Kidney tubule cell (primary cell): ENCODE measurements at places on chromosomes 12 and 14.

GRCh38 chr14:46819117-46819516 lies 167.5 kb upstream of the RPL10L start:
- no peak for DNase-seq

- DNase-seq, result no peak
Measured at GRCh38 chr12:1920436-1920835, 2.0 kb upstream of the CACNA2D4 start.

DNA sequence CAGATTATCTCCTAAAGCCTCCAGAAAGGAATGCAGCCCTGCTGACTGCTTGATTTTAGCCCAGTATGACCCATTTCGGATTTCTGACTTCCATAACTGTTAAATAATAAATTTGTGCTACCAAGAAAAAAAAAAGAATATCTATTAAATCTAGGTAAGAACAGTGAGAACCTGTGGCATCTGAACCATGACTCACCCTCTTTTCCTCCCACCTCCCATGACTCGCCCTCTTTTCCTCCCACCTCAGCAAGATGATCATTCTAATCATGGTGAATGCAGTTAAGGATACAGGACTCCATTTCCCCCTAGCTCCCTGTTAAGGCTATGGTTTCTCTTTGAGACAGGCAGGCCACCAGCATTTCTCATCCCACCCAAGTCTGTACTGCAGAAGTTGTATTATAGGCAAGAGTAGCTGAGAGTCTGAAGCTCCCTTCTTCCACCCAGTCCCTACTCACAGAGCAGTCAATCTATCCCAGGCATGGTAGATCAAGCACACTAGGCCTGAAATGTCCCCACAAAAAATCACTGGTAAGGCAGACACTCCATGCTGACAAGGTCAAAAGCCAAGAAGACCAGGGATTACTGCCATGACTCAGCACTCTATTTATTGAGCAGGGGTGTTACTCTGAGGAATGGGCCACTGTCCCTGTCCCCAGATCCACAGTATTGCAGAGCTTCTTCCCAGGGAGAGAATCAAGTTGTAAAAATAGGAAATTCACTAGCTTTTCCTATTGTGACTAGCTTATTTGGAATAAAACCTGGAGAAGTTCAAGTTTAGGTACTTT lies 188.9 kb downstream of the ADAMTS20 start:
- peak; percentile 66 for DNase-seq

DNA sequence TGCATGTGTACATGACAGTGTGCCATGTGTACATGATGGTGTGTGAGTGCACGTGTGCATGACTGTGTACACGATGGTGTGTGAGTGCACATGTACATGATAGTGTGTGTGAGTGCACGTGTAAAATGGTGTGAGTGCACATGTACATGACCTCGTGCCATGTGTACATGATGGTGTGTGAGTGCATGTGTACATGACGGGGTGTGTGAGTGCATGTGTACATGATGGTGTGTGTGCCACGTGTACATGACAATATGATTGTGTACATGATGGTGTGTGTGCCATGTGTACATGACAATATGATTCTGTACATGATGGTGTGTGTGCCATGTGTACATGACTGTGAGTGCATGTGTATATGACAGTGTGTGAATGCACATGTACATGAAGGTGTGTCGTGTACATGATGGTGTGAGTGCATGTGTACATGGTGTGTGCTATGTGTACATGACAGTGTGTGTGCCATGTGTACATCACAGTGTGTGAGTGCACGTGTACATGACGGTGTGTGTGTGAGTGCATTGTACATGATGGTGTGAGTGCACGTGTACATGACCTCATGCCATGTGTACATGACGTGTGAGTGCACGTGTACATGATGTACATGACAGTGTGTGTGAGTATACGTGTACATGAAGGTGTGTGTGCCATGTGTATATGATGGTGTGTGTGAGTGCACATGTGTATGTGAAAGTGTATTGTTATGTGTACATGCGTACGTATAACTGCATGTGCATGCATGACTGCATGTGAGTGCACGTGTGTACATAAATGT lies 46.3 kb downstream of the FBRSL1 start:
- no peak for DNase-seq

DNA sequence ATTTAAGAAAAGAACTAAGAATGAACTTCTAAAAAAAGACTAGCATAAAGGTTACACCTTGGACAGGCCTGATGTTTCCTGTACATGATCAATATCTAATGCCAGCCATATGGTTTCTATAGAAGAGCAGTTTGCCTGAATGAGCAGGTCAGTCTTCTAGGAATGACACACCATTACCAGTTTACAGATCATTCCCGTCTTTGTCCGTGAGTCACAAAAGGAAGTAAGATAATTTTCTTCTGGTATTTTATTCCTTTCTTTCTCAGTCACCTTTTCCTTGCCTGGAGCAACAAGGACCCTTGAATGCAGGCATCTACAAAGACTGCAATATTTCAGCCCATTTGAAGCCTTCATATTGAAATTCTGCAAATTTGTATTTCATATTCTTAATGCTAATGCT lies 44.6 kb upstream of the CNTN1 start:
- DNase-seq, result peak; percentile 36

DNA sequence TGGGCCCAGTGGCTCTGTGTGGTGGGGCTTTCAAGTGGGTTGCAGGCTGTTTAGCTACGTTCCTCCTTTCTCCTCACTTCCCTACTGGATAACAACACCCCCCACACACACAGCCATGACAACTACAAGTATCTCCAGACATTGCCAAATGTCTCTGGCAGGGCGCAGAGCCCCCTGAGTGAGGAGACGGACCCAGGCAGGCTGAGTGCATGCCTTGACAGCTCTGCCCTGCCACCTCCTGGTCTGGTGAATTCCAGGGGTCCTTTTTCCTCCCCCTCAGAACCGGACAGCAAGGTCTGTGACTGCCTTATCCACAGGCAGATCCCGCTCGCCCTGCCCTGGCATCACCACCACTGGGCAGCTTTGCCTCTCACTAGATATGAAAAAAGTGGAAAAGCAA lies 276.5 kb downstream of the TMEM132C start:
- no peak for DNase-seq

GRCh38 chr14:103031566-103031911 lies 25.8 kb downstream of the CDC42BPB start:
- DNase-seq, result no peak

DNA sequence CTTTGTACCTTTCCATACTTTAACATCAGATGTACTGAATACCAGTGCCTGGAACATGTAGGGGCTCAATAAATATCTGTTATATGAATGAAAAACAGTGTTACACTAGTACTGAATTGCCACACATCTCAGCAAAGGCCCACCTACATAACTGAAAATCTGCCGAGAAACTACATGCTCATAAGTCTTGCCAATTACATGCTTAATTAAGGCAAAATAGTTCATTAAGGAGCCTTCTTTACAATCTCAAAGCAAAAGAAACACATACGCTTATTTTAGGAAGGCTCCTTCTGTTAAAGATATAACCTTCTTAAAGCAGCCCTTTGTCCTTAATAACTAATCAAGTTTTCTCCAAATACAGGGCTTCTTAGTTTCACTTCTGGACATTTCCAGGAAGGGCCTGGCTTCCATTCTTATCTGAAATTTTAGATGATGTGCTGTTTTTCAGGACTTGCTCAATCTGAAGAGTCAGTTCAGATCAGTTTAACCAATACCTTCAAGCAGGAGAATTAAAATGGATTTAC lies 11.5 kb downstream of the LIMA1 start:
- peak; percentile 21 for DNase-seq

DNA sequence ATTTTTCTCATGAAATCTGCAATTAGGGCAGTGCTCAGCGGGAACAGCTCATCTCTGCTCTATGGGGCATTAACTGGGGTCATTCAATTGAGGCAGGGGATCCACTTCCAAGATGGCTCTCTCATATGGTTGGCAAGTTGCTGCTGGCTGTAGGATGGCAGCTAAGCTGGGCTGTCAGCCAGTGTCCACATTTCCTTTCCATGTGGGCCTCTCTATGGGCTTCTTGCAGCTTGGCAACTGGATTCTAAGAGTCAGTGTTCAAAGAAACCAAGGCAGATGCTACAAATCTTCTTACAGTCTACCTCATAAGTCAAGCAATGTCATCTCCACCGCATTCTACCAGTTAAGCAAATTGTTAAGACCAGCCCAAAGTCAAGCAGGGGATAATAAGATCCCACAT lies 50.3 kb upstream of the TMCC3 start:
- DNase-seq, result no peak

- DNase-seq, result no peak
Measured at GRCh38 chr12:94603434-94604365, 46.7 kb downstream of the TMCC3 start.

DNA sequence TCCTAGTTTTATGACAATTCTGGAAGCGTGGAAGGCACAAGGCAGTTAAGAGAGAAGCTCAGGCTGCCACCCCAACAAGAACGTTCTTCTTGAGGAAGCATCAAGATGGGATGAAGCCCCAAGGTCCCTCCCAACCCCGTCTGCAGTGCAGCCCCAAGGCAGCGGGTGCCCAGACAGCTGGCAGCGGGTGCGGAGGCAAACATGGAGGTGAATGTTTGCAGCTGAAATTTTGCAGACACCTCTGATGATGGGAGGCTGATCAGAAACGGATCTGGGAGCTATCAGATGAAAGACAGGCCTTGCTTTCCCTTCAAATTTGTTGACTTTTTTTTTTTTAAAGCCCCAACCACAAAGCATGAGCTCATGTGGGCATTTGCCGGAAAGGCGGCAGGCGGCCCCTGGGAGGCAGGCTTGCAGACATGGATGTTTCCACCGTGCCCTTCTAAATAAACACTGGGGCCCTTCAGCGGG lies 230.7 kb upstream of the RTL1 start:
- DNase-seq, result no peak

- no peak for DNase-seq
Measured at GRCh38 chr12:91307957-91308670, 125.5 kb upstream of the DCN start.

DNA sequence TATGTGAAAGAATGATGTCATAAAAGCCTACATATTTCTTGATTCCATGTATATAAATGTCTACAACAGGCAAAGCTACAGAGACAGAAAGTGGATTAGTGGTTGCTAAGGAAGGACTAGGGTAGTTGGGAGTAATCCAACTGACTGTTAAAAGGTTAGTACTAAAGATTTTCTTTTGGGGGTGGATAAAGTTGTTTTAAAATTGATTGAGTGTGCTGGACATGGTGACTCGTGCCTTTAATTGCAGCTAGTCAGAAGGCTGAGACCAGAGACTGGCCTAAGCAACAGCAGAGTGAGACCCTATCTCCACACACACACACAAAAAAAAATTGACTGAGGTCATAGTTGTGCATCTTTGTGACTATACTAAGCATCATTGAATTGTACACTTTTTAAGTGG lies 234.3 kb downstream of the C12orf50 start:
- no peak for DNase-seq

DNA sequence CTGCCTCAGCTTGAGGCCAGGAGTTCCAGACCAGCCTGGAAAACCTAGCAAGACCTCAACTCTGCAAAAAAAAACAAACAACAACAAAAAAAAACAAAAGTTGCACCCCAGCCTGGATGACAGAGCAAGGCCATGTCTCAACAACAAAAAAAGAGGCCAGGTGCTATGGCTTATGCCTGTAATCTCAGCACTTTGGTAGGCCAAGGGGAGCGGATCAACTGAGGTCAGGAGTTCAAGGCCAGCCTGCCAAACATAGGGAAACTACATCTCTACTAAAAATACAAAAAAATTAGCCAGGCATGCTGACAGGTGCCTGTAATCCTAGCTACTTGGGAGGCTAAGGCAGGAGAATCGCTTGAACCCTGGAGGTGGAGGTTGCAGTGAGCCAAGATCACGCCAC lies 6.5 kb upstream of the SLC2A14 start:
- DNase-seq, result no peak

GRCh38 chr14:98704441-98704840 lies 567.6 kb downstream of the BCL11B start:
- DNase-seq, result no peak

- DNase-seq, result peak; percentile 96
Measured at GRCh38 chr12:46100551-46101484, 110.4 kb upstream of the SCAF11 start.

GRCh38 chr12:128789356-128789929 lies 34.3 kb downstream of the SLC15A4 start:
- no peak for DNase-seq

DNA sequence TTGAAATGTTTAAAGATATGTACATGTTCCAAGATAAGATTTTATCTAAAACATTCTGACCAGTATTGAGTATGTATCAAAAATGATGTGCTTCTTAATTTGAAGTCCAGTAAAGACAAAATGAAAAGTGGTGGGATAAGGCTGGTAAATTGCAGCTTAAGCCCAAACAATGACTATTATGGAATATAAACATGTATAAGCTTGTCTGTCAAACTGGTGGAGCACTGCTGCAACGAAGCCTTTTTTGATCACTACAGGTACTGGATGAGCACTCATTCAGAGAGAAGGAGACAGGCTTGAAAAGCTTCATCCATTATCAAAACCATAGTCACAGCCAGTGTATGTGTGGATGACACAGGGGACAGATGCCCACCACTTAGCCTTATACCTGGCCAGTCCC lies 138.4 kb downstream of the ATP23 start:
- DNase-seq, result no peak

DNA sequence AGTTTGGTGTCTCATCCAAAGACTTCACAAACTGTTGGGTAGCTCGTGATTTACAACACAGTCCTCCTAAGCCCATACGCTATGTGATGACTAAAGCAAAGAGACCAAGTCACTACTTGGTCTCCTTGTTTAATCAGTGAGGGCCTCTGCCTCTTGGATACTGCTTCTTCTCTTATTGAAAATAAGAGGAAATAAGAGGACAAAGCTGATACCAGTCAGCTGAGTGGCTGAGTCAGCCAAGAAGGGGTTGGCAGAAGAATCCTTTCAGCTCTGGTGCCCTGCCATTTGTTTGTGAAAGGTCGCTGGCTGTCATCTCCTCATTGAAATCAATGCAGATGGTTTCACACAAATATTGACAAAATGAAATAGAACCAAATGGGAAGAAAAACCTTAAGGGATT lies 67.5 kb upstream of the SLC35F4 start:
- peak; percentile 90 for DNase-seq

- DNase-seq, result no peak
Measured at GRCh38 chr14:65268594-65268993, 143.9 kb upstream of the FUT8 start.

DNA sequence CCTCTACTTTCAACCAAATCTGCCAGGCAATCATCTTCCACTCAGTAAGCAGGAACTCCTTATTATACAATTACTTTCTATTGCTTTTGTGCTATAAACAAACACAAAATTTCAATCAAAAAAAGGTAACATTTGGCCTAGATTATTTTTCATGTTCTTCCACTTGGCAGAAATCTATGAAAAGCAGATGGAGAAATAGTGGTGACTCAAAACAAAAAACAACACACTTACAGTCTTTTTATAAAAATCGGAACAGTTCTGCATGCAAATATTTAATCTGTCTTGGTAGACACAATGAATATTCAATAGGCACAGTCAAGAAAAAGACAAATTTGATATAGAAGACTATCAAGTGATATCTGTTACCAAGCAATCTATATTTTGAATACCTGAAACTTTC lies 376.8 kb downstream of the RPS29 start:
- DNase-seq, result no peak

- no peak for DNase-seq
Measured at GRCh38 chr12:77640356-77640755, 190.3 kb upstream of the NAV3 start.
